Right lung (tissue), 10 donors: ENCODE measurements at places on chromosomes 5 and 9.

DNA sequence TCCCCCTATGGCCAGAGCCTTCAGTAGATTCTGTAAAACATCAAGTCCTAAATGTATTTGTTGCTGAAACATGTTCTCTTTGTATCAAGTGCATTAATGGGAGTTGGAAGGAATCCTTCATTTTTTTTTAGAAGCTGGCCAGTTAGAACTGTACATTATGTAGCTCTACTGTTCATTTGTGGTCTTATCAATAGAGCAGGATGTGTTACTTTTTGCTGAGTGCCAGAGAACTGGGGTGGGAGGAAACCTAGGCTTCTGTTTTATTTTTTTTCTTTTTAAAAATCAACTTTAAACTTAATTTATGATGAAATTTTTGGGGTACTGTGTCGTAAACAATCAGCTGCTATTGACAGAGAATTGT is 5.1 kb downstream of the PIP5K1B start:
- no peak for DNase-seq

- DNase-seq = no peak
Observed at GRCh38 chr9:79661279-79661678, 89.5 kb downstream of the TLE4 start.

DNA sequence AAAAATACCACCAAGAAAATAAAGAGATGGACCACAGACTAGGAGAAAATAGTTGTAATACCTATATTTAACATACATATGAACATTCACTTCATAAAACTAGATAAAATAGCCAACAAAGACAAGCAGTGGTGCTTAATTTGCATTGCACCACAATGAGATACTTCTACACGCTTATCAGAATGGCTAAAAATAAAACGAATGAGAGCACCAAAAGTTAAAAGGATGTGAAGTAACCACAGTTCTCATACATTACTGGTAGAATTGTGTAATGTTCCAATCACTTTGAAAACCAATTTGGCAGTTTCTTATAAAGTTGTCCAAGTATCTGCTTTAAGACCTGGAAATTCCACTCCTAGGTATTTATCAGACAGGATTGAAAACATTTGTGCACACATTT is 198.9 kb upstream of the SGCD start:
- no peak for DNase-seq

- no peak for DNase-seq
Observed at GRCh38 chr9:19876569-19877316, 87.9 kb upstream of the SLC24A2 start.
